RPMI7951 (cell line): ENCODE measurements at places on chromosomes 3 and 15. TPM values are rescaled to one million over a fixed set of nuclear protein-coding genes. Genes with fewer than 3 reads are reported as not detected.

GRCh38 chr15:66098022-66098363 lies 155.6 kb downstream of the MEGF11 start:
- DNase-seq = no peak

MYZAP gene
- total RNA-seq = 0.24 and 0.29 TPM in 2 replicates

GRCh38 chr3:65174713-65175112 lies 486.9 kb upstream of the ADAMTS9 start:
- no peak for DNase-seq

PIK3CA gene
- 19.0 and 23.9 TPM in 2 replicates for total RNA-seq
